ENCODE measurements at places on chromosomes 1 and 21.

DNA sequence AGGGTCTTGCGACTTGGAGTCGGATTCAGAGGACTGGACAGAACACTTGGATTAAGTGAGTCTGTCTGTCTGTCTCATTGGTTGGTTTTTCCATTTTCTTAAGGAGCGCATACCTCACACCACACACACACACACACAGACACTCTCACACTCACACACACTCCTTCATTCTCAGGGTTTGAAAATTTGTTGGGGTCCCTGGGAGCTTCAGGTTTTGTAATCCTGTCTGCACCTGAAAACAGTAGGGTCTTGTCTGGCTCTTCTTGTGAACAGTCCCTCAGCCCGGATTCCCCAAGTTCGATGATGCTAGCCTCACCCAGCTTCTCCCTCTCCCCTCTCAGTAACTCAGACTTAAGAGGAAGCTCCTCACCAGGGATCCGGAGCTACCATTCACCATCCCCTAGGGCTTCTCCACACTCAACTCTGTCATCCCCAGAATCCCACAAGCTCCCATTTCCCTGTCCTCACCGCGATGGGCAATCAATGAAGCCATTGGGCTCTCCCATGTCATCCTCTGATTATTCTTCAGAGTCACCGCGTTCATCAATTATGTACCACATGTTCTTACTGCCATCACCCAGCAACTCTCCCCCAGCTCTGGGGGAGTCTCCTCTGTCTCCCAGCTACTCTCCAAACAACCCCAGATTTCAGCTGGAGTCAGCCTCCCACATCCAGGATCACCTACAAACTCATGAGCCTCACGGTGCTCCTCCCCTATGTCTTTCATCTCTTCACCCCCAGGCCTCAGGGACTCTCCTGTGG is 1530.9 kb upstream of the TPTE start:
- DNase-seq = no peak

- no peak for DNase-seq
Measured at GRCh38 chr1:153368495-153368894, 6.9 kb downstream of the S100A12 start.

- no peak for DNase-seq
Measured at GRCh38 chr21:24628046-24628445, 979.2 kb downstream of the MRPL39 start.

GRCh38 chr21:22191581-22191980 is 1193.4 kb downstream of the NCAM2 start:
- DNase-seq = no peak

GRCh38 chr1:119791377-119791776 is 19.9 kb downstream of the REG4 start:
- no peak for DNase-seq

GRCh38 chr1:66599346-66599745 is 65.4 kb downstream of the SGIP1 start:
- no peak for DNase-seq

- DNase-seq = no peak
Measured at GRCh38 chr1:104648269-104648691, 898.6 kb downstream of the AMY1C start.

- DNase-seq = no peak
Measured at GRCh38 chr1:22886211-22886610, 86.5 kb downstream of the LACTBL1 start.

- no peak for DNase-seq
Measured at GRCh38 chr1:244050835-244051444, at the start of gene ZBTB18. Gene ZBTB18, plus strand, starts transcription at chr1:244051283. Its CDS starts 149 bp downstream, at chr1:244051432.

GRCh38 chr1:29380532-29380931 is 144.2 kb downstream of the PTPRU start:
- DNase-seq = peak; percentile 49

DNA sequence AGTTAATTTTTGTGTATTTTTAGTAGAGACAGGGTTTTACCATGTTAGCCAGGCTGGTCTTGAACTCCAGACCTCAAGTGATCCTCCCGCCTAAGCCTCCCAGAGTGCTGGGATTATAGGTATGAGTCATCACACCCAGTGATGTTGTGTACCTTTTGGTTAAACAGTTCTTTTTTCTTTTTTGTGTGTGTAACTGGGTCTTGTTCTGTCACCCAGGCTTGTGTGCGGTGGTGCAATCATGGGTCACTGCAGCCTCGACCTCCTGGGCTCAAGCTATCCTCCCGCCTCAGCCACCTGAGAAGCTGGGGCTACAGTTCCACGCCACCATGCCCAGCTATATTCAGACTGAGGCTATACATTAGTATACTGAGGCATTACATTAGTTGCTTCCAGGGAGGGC is 37.8 kb downstream of the GABPB2 start:
- no peak for DNase-seq

DNA sequence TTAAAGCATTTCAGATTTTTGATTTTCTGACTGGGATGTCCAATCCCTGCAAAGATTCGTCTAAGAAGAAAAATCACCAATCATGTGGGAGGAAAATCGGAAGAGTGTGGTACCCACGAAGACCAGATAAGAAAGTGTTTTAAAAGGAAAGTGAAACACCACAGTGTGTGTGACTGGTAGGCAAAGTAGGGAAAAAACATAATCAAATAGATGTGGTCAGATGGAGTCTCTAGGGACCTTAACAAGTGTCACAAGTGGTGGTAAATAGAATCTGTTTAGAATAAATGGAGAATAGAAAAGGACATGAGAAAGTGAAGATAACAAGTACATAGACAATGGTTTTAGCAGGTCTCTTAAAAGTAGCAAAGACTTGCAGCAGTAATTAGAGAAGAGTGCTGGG is 154.6 kb downstream of the SLC30A10 start:
- DNase-seq = no peak

- no peak for DNase-seq
Measured at GRCh38 chr1:198888379-198888943, 249.6 kb downstream of the PTPRC start.

GRCh38 chr21:16279731-16280581 is 550.2 kb downstream of the USP25 start:
- DNase-seq = no peak

GRCh38 chr1:151990856-151991198 is 2.8 kb downstream of the S100A10 start:
- no peak for DNase-seq

GRCh38 chr1:86753700-86754099 is 49.3 kb downstream of the SH3GLB1 start:
- no peak for DNase-seq

GRCh38 chr1:210125143-210125542 is 107.5 kb upstream of the SERTAD4 start:
- DNase-seq = no peak

DNA sequence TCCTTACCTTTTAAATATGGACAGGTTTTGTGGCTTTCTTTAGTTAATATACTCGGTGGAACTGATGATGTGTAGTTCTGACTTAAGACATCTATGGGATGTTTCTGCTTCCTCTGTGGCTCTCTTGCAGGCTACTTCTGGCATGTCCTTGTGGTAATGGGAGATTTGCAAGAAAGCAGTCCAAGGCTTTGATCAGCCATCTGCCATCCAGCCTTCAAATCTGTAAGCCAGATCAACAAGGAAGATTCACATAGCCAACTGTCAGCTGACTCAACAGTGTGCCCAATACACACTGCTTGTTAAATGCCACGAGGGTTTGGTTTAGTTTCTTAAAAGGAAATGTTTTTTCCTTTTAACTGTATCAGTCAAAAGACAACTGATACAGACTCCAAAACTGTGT is 722.2 kb upstream of the CHRM3 start:
- no peak for DNase-seq

GRCh38 chr1:74343216-74343615 is 108.0 kb downstream of the TNNI3K start:
- DNase-seq = no peak

All from epithelial cell of prostate (primary cell).